ENCODE measurements at places on chromosomes 11 and 22.

- no peak for DNase-seq
Observed at GRCh38 chr11:117037975-117038350, 60.3 kb downstream of the SIK3 start.

GRCh38 chr11:68447015-68447801 lies 13.3 kb upstream of the PPP6R3 start:
- peak; percentile 59 for DNase-seq

GRCh38 chr11:12460466-12460865 lies 83.1 kb downstream of the PARVA start:
- no peak for DNase-seq

GRCh38 chr11:84607975-84608836 lies 1018.9 kb downstream of the DLG2 start:
- no peak for DNase-seq

- DNase-seq, result no peak
Observed at GRCh38 chr11:102886999-102887398, 12.2 kb upstream of the MMP12 start.

- DNase-seq, result no peak
Observed at GRCh38 chr11:117095284-117096161, 2.7 kb downstream of the SIK3 start.

Data from stimulated activated CD8-positive, alpha-beta memory T cell treated with anti-CD3 and anti-CD28 coated beads, Interleukin-7, amount 100 ng/mL, for 1 hour (primary cell).